ENCODE measurements at places on chromosomes 1 and 21.

- no peak for DNase-seq
These were observed 193.4 kb downstream of the APP start for GRCh38 chr21:25977068-25977611.

GRCh38 chr1:151841141-151841540 lies 1.5 kb upstream of the C2CD4D start:
- DNase-seq: no peak

DNA sequence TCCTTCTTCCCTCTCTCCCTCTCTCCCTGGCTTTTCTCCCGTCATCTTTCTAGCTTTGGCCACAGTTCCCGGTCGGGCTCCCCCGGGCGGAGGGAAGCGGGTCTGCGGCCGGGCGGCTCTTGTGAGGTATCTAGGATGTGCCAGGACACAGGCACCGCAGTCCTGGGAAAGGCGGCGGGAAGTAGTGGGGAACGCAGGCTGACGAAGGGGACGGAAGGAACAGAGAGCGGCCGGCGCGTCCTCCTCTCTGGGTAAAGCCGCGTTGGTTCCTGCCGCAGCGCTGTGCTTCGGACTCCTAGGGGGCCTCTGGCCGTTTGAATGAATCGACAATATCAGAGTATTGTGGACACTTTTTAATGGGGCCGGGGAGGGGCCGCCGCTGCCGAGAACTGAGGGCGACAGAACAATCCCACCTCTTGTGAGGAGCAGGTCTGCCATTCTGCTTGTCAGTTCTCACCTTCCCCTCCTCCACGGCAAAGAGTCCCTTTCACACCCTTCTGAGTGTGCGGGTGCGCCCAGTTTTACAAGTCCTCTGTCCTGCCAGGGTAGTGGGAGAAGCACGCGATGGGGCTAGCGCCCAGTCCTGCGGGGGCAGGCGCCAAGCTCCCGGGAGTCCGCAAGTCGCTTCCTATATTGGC lies 1.2 kb upstream of the LHX9 start:
- peak; percentile 93 for DNase-seq

DNA sequence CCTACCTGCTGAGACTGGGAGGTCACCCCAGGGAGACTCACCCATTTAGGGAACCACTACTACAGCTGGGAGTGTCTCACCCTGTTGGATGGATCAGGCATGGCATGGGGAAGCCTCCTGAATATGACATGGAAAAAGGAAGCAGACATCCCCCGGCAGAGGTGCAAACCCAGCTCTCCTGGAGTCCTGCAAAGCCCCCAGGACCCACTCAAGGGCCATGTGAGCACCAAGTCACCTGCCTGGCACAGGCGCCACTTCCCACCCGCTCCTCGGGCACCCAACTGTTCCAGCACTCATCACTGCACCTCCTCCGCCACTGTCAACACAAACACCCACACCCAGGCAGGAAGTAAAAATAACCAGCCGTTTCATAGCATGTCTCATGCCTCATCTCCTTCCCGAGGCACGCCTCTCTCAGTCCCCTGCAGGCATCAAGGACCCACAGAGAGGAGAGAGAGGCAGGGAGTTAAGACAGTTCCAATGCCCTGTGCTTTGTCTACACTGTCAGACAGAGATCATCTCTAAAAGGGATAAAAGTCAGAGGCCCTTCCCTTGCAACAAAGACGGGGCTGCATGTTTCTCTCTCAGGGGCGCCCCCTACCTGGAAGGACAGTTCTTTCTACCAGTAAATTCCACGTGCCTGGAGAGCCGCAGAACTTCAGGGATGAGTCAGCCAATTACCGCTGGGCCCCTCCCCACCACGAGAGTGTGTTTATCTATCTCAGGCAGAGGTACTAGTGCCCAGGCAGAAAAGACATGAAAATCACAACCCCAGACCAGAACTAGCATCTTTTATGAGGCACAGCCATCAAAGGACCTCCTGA lies 150.1 kb upstream of the SOD1 start:
- peak; percentile 17 for DNase-seq

GRCh38 chr1:180231936-180232335 lies 1.9 kb downstream of the LHX4 start:
- DNase-seq: no peak

DNA sequence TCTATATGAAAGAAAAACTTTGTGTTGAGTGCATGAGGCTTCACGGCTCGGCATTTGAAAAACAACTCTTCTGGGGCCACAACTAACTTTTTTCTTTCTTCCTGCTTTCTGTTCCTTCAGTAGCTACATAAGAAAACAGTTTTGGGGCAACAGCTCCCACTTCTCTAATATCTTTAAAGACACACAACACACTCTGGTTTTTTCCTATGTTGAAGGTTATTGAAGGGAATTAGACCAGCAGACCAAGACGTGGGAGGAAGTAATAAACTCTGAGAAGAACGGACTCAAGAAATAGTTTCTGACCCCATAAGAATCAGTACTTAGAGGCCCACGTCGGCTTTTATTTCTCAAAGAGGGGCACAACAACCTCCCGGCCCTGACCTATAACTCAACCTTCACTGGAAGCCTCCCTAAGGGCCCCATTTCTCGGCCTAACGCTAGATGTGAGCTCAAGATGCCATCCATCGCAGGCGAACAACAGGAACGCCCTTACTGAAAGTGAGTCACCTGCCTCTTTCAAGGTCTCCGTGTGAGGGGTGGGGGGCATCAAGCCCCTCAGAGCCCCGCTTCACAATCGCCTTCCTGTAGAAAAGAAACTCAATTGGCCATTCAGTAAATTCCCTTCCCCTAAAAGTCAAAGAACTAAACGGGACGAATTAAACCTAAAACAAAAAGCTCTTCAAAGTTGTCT lies 844 bp downstream of the ZMYM6 start:
- DNase-seq: peak; percentile 20
